ENCODE measurements at places on chromosomes 11 and 22. TPM values are rescaled to one million over a fixed set of nuclear protein-coding genes. Genes with fewer than 3 reads are reported as not detected.

GRCh38 chr11:124920870-124921609 is 2.0 kb downstream of the HEPN1 start:
- peak overlapping the region; percentile 56 for H3K4me3 ChIP-seq
- DNase-seq, result peak; percentile 83
- H3K4me1 ChIP-seq, result no peaks in the 10 kb centered on the region
- H3K27ac ChIP-seq, result no peak overlapping the region
- H3K27me3 ChIP-seq, result peaks cover 69% of the 10 kb centered on the region
- H3K36me3 ChIP-seq, result no peaks in the 10 kb centered on the region

GRCh38 chr11:12174477-12175143 is 64.2 kb downstream of the MICAL2 start:
- H3K36me3 ChIP-seq, result no peaks in the 10 kb centered on the region
- H3K27me3 ChIP-seq, result no peaks in the 10 kb centered on the region
- H3K4me3 ChIP-seq, result no peak overlapping the region
- H3K4me1 ChIP-seq, result no peaks in the 10 kb centered on the region

- H3K27me3 ChIP-seq, result no peaks in the 10 kb centered on the region
- H3K36me3 ChIP-seq, result no peaks in the 10 kb centered on the region
- H3K4me1 ChIP-seq, result no peaks in the 10 kb centered on the region
Observed at GRCh38 chr11:11211186-11211585, 141.9 kb downstream of the CSNK2A3 start.

GRCh38 chr22:30420347-30421125 is 5.0 kb upstream of the MTFP1 start:
- H3K36me3 ChIP-seq, result peaks cover 4% of the 10 kb centered on the region
- no peak overlapping the region for H3K4me3 ChIP-seq
- no peaks in the 10 kb centered on the region for H3K27me3 ChIP-seq
- peaks cover 13% of the 10 kb centered on the region for H3K4me1 ChIP-seq

- H3K27ac ChIP-seq, result no peak overlapping the region
- H3K36me3 ChIP-seq, result no peaks in the 10 kb centered on the region
- DNase-seq, result no peak
- H3K4me1 ChIP-seq, result no peaks in the 10 kb centered on the region
Observed at GRCh38 chr11:28461338-28461737, 353.1 kb downstream of the METTL15 start.

Gene FAM227A
- total RNA-seq, result 11.0 TPM

Gene GGTLC3
- total RNA-seq, result not detected

Gene PIH1D2
- total RNA-seq, result 0.16 TPM
